Smooth muscle cell of the brain vasculature (primary cell): ENCODE measurements at places on chromosomes 5 and 9.

GRCh38 chr5:146173597-146173996 is 8.9 kb downstream of the LARS1 start:
- no peak for DNase-seq

GRCh38 chr5:61232490-61233050 is 70.3 kb upstream of the SMIM15 start:
- peak; percentile 24 for DNase-seq

- no peak for DNase-seq
Observed at GRCh38 chr9:16221822-16222547, 648.5 kb downstream of the BNC2 start.

DNA sequence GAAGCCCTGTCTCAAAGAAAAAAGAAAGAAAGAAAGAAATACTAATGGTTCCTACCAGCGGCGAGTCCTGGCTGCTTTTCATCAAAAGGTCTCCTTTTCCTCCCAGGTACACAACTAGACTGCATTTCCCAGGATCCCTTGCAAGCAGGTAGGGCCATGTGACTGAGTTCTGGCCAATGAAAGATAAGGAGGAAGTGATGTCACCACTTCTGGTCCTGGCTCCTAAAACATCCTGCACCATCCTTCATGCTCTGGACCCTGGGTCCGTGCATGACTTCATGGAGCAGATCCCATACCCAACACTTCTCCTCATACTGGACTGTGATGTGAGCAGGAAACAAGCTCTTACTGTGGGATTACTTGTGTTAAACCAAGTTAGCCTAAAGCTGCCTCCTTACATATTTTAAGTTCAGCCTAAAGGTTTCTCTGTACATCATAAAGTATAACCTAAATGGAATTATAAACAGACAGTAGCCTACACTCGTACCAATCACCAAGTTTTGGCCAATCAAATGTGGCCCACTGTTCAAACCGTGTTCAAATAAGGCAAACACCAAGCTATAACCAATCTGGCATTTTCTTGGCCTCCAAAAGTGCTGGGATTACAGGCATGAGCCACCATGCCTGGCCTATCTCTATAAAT is 30.2 kb upstream of the FUBP3 start:
- no peak for DNase-seq

DNA sequence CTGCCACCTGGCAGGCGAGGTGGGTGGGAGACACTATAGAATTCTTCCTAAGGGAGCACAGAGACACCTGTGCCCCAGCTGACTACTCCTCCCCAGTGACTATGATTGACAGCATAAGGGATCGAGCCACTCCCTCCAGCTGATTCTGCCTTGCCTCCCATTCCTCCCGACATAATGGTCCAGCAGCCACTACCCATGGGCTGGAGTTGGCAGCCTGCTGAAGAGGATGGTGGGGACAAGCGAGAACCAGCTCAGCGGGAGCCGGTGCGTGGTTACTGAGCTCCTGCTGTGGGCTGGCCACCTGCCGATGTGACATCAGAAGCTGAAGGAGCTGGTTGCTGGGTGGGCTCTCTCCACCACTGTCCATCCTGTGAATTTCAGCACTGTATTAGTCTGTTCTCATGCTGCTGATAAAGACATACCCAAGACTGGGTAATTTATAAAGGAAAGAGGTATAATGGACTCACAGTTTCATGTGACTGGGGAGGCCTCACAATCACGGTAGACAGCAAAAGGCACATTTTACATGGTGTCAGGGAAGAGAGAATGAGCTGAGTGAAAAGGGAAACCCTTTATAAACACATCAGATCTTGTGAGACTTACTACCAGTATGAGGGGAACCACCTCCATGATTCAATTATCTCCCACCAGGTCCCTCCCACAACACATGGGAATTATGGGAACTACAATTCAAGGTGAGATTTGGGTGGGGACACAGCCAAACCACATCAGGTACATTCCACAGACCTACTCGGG is 12.1 kb upstream of the NCS1 start:
- no peak for DNase-seq

DNA sequence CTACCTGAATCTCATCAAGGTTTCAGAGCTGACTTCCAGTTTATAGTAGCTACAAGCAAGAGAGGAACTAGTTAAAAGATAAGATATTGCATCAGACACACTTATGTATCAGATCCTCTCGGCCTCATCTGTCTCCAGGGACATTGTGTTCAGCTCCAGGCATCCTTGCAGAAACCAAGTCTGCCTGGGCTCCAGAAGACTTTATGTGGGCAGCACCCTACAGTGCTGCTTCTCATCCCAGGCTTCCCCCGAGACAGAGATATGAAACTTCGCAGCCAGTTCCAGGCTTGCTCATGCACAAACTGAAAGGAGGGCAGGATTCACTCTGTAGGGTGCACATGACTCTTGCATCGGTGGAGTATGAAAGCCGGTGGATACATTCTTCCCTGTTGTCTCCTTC is 33.9 kb upstream of the FOXB2 start:
- DNase-seq = no peak

DNA sequence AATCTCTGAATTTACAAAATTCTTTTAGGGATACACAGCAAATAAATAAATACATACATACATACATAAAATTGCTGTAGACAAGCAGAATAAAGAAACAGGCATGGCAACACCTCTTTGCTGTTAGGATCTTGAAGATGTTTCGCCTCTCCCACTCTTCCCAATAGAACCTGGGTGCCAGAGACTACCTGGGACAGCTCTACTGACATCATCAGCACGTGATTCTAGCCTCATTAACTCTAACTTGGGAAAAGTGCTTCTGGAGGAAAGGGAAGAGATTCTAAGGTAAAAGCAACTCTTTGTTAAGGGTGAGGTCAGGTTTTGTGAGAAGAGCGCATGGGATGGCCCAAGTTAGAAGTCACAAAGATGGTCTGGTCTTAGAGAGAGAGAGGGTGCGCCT is 339.1 kb downstream of the RFX3 start:
- no peak for DNase-seq

- DNase-seq = no peak
Observed at GRCh38 chr9:133995012-133995896, 3.1 kb upstream of the VAV2 start.

DNA sequence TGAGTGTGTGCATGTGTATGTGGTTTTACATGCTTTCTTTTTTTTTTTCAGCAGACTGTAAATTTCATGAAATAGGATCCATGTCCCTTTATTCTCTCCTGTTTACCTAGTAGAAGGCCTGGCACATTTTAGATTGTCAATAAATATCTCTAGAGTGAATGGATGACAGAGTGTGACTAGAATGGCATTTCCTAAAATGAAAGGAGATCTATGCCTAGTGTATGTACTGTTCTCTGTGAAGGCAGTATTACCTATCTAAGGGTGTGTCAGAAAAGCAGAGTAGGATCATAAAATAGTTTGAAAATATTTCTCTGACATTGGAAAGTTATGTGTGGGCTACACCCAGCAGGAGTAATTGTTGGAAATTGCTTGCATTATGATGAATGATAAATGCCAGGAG is 1876.0 kb upstream of the C9orf72 start:
- no peak for DNase-seq

GRCh38 chr5:40220260-40220659 is 459.5 kb upstream of the PTGER4 start:
- no peak for DNase-seq

DNA sequence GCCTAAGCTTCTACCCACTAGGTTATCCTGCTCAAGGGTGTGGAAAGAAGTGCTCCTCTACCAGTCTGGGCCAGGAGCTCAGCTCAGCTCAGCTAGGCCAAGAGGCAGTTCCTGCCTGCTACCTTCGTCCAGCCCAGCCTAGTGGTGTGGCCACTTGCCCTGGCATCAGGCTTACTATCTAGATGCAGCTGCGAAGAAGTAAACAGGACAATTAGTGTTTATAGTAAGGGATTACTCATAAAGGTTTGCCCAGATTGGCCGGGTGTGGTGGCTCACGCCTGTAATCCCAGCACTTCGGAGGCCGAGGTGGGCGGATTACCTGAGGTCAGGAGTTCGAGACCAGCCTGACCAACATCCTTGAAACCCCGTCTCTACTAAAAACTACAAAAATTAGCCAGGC is 12.8 kb upstream of the SPATA24 start:
- no peak for DNase-seq

- no peak for DNase-seq
Observed at GRCh38 chr5:154567155-154567554, 89.1 kb upstream of the HAND1 start.

DNA sequence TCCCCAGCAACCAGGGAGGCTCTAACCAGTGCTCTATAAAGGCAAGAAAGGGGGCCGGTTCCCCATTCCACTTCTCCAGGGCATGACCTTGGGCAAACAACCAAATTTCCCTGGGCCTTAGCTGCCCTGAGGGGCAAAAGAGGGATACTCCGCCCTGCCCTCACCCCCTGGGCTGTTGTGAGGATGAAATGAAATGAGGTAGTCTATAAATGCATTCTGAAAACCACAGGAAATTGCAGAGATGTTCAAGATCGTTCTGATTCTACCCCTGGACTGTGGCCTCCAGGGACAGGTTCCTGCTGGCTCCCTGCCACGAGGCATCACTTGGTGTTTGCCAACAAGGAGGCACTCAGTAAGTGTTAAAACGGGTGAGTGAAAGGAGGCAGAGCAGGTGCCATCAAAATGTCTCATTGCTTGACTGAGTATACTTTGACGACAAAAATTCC is 5.7 kb downstream of the RAPGEF1 start:
- no peak for DNase-seq

- no peak for DNase-seq
Observed at GRCh38 chr9:111762556-111762955, 32.2 kb downstream of the SHOC1 start.

DNA sequence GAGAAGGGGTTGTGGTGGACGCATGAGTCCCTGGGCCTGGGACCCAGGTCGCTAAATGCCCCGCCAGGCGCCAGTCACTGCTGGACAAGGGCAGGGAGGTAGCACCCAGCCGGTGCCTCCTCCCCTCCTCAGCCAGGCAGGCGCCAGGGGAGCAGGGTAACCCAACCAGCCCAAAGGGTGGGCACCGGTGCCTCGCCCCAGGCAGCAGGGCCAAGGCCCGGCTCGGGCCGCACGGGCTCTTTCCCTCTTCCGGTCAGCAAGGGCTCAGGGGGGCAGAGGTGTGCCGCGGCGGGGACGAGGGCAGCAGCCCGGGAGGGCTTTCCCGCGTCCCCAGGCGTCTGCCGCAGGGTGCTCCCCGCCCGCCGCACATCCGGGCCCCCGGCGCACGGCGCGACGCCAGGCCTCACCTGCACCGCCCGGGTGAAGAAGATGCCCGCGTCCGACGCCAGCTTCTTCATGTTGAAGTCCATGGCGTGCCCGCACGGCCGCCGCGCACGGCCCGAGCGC is 393 bp downstream of the SH3GLB2 start:
- DNase-seq = no peak

DNA sequence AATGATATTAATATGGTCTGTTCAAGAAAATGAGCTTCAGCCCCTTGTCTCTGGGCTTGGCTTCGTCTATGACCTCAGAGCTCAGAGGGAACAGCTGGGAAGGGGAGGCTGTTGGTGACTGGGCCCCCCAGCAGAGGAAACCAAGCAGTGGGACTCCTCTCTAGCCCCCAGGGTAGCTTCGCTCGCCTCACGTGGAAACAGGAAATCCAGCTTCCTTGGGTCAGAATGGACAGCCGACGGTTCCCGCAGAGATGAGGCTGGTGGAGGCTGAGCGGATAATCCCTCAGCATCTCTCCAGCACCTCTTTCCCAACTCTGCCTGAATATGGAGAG is 37.2 kb upstream of the ICE1 start:
- DNase-seq = no peak

- DNase-seq = no peak
Observed at GRCh38 chr9:125969868-125970267, 222.7 kb downstream of the PBX3 start.

DNA sequence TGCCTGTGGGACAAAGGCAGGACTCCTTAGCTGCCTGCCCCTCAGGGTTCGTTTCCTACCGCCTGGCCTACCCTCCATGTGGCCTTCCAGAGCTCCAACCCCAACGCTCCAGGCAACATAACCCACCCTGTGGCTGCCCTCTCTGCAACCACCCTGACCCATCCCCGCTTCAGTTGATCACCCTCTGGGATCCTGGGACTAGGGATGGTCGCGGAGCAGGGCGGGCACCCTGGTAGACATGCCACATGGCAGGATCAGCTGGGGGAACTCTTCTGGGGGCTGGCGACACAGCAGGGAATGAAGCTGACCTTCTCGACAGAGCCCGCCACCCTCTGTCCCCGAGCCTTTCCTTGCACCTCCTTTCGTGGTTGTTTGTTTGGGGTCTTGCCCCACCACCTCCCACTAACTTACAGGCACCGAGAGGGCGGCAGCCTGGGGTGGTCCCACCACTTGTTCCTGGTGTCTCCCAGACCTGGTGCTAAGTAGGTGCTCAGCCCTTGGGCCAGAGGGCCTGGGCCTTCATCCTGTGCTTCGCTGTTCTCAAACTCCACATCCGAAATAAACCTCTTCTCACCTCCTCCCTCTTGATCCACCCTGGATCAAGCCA is 243.1 kb downstream of the PBX3 start:
- no peak for DNase-seq

DNA sequence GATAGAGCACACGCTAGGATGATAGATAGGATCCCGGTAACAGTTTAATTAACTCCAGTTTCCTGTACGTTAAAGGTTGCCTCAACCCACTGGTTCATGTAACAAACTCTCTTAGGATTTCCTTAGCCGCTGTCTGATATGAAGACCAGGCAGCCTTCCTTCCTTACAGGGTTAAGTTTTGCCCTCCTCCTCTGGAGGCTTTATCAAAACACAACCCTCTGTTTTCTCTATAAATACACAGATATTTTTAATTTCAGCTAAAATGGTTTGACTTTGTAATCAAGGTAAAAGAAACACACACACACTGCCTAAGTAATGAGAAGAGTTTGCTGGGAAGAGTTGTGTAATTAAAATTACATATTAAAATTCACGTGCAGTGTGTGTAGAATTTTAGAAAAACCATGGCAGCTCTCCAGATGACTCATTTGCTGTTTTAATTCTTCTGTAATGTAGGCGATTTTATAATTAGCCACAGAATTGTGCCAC is 369.8 kb downstream of the CSNK1G3 start:
- DNase-seq = no peak

DNA sequence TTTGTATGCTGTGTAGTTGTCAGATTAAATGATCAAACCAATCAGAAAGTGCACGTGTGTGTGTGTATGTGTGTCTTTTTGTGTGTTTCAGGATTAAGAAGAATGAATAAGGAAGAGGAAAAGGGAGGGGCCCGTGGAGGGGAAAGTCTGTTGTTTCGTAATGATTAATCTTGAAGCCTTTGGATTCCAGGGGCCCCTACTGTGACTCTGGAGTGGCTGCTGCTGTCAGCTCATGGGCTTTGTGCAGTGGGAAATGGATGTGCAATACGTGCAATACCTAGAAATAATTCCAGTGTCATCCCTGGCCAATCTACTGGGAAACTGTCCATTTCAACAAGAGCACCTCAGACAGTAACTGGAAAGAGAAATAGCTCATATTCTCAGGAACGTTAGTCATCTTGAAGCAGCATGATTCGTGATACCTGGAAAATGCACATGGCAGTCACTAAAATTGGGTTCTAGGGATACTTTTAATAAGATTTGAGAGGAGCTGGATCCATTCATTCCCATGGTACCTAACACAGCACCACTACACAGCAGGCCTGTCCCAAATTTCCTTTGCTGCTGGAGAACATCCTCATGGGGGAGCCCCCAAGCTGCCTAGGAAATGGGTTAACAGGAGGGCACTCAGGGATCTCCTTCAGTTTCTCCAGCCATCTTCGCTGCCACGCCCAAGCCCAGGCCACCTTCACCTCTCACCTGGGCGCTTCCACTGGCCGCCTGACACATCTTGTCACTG is 186.3 kb downstream of the NR3C1 start:
- no peak for DNase-seq

- no peak for DNase-seq
Observed at GRCh38 chr5:43140286-43140685, 19.6 kb downstream of the ZNF131 start.

- peak; percentile 26 for DNase-seq
Observed at GRCh38 chr5:16178745-16179372, 732 bp downstream of the MARCHF11 start.
